ENCODE measurements at places on chromosomes 5 and 9. TPM values are rescaled to one million over a fixed set of nuclear protein-coding genes. Genes with fewer than 3 reads are reported as not detected.

GRCh38 chr9:14027116-14027800 is 286.7 kb downstream of the NFIB start:
- DNase-seq = peak; percentile 5

GRCh38 chr9:121217609-121218292 is 16.1 kb upstream of the RAB14 start:
- DNase-seq = peak; percentile 46

GRCh38 chr9:111659691-111660090 is 1.7 kb upstream of the GNG10 start:
- DNase-seq = no peak

DNA sequence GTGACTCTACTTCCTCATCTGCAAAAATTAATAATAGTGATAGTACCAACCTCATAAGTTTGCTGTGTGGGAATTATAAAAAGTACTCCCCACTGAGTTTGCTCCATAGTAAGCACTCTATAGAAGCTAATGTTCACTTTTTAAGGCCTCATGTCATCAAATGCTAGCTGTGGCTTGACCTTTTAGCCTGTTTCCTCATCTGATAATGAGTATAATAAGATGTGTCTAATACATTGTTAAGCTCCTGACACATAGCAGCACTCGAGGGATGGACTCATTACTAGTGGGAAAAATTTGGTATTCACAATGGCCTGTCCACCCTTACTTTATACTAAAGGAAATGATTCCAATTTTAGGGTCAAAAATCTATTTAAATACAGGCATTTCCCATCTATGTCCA is 26.1 kb upstream of the CAST start:
- no peak for DNase-seq

- no peak for DNase-seq
Observed at GRCh38 chr5:163938595-163938994, 433.2 kb downstream of the MAT2B start.

GRCh38 chr5:27015758-27016157 is 22.6 kb downstream of the CDH9 start:
- no peak for DNase-seq

GRCh38 chr5:180801596-180802324 is 846 bp downstream of the MGAT1 start:
- DNase-seq = no peak

- DNase-seq = no peak
Observed at GRCh38 chr9:26510137-26510536, 382.5 kb downstream of the CAAP1 start.

- no peak for DNase-seq
Observed at GRCh38 chr5:15321776-15322175, 178.2 kb upstream of the FBXL7 start.

DNA sequence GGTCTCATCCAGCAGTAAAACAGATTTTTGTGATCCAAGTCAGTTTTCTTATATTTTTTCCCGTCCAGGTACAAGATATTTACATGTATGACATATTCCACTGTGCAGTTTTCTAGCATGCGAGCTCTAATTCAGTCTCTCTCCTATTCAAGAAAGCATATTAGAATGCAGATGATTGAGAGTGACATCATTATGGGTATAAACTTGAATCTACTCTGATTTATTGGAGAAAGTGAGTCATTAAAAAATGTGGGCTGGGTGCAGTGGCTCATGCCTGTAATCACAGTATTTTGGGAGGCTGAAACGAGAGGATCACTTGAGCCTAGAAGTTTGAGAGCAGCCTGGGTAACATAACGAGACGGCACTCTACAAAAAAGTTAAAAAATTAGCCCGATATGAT is 6.2 kb downstream of the FER start:
- DNase-seq = peak; percentile 81

DNA sequence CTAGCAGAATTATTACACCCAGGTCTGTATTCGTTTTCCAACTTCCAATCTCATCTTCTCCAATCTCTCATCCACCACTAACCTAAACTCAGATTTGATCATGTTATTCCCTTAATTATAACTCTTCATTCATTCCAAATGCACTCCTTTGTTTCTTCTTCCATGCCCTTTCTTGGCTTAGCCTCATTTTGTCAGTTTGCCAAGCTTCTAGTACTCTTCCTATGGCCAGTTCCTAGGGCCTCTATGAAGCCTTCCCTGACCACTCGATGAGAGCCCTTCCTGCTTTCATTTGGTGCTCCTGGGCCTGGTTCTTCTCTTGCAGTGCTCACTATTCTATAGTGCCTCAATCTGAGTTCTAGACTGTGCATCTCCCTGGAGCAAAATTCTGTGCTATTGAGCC is 5.8 kb downstream of the FAM219A start:
- DNase-seq = peak; percentile 36

DNA sequence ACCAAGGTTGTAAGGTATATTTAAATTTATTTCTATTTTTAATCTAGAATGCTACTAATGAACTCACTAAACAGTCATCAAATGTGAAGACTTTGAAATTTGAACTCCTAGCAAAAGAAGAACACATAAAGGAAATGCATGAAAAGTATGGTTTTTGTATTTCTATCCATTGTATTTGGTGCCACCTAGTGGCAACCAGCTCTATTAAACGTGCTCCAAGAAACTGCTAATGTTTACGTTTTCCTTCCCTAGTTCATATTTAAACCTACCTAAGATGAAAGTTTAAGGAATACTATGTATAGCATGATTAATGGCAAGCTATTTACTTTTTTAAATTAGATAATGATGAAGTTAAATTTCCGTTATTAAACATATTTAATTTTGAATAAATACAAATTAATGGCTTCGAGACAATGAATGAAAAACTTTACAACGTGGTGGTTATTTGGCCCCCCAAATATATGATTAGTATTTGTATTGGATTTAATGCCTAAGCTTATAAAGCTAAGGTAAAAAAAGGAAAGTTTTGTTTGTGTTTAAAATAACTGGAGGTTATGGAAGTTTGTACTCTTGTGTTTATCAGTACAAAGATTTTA is 115.9 kb upstream of the SH3GL2 start:
- peak; percentile 62 for DNase-seq

GRCh38 chr9:126399251-126399650 is 72.6 kb downstream of the MVB12B start:
- peak; percentile 16 for DNase-seq

GRCh38 chr5:126744836-126745235 is 32.1 kb upstream of the LMNB1 start:
- DNase-seq = no peak

- no peak for DNase-seq
Observed at GRCh38 chr9:27808864-27809263, 235.6 kb upstream of the C9orf72 start.

Gene PAPPA
- total RNA-seq = 0.20 TPM

Gene NOP16
- total RNA-seq = 14.0 TPM

Gene LCN2
- not detected for total RNA-seq

Gene ADAMTS12
- 16.7 TPM for total RNA-seq

Gene HSPA5
- total RNA-seq = 93.9 TPM

Gene ZNF300
- 5.7 TPM for total RNA-seq

Gene SLU7
- 31.8 TPM for total RNA-seq

Gene CAVIN4
- 0.37 TPM for total RNA-seq

Gene MSX2
- not detected for total RNA-seq

Gene TMC1
- total RNA-seq = not detected

Gene MARCHF3
- 4.9 TPM for total RNA-seq

Gene ALAD
- total RNA-seq = 11.2 TPM

Gene RASGEF1C
- not detected for total RNA-seq
